ENCODE measurements at places on chromosomes 13 and 19.

DNA sequence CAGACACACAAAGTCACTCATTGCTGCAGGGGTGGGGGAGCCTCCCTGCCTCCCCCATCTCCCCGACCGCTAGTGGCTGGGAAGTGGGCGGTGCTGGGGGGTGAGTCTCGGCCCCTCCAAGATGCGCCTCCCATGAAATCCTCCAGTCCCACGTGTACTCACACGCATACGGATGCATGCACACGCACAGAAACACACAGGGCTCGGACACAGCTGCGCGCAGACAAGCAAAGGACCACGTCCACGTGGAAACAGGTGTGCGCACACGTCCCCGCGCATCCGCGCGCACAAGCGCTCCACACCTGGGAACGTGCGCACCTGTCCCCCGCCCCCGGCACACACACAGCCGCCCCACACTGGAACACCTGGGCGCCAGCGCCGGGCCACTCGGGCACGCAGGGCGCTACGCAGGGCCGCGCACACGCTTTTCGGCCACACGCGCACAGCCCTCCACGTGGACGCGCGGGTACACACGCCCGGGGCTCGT, 687 bp downstream of the MATK start:
- DNase-seq, result peak; percentile 30

DNA sequence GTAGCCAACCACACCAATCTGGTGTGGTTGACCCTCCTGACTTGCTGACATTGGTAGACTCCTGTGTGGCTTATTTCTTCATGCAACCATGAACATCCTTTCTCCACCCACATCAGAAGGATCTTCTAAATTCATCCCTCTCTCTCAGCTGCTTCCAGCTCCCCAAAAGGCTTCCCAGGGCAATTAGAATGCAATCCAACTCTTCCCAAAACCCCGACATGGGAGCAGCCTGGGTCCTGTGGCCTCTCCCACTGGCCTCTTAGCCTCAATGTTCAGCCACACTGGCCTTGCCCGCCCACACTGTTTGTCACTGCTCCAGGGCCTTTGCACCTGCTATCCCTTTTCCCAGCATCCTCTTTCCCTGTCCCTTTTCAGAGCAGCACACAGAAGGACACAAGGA, 199.8 kb upstream of the SGCG start:
- no peak for DNase-seq

DNA sequence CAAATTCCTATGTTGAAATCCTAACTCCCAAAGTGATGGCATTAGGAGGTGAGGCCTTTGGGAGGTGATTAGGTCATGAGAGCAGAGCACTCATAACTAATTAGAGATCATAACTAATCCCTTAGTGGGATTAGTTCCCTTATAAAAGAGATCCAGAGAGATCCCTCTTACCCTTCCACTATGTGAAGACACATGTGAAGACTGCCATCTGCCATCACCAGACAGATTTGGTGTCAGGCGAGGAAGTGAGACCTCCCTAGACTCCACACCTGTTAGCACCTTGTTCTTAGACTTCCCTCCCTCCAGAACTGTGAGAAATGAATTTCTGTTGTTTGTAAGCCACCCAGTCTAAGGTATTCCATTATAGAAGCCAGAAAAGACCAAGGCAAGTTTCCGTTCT, 112.2 kb downstream of the NDFIP2 start:
- no peak for DNase-seq

DNA sequence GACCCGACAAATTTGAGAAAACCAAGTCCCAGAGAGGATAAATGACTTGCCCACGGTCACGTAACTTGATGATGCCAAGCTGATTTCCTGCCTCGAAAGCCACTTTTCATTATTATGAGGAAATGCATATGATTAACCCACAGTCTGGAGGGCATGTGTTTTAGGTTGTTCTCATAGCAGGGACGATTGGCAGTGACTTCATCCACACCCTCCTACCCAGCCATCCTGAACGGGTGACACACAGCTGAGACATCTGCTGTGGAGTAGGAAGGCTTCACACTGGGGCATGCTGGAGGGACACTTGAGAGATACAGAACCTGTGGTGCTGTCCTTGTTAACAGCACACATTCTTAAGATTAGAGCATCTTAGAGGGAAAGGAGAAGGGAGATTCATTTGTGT, 65.4 kb upstream of the WDFY2 start:
- peak; percentile 55 for DNase-seq

DNA sequence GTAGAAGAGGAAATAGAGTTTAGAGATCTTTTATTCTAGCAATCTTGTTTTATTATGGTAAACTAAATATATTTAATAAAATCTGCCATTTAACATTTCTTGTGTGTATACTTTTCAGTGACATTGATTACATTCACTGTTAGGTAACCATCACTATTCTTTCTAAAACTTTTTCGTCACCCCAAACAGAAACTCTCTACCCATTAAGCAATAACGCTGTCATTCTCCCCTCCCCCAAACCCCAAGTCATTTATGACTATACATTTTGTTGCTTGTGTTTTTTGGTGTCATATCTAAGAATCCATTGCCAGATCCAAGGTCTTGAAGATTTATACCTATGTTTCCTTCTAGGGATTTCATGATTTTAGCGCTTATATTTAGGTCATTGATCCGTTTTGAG, 10.6 kb downstream of the URI1 start:
- DNase-seq, result no peak

DNA sequence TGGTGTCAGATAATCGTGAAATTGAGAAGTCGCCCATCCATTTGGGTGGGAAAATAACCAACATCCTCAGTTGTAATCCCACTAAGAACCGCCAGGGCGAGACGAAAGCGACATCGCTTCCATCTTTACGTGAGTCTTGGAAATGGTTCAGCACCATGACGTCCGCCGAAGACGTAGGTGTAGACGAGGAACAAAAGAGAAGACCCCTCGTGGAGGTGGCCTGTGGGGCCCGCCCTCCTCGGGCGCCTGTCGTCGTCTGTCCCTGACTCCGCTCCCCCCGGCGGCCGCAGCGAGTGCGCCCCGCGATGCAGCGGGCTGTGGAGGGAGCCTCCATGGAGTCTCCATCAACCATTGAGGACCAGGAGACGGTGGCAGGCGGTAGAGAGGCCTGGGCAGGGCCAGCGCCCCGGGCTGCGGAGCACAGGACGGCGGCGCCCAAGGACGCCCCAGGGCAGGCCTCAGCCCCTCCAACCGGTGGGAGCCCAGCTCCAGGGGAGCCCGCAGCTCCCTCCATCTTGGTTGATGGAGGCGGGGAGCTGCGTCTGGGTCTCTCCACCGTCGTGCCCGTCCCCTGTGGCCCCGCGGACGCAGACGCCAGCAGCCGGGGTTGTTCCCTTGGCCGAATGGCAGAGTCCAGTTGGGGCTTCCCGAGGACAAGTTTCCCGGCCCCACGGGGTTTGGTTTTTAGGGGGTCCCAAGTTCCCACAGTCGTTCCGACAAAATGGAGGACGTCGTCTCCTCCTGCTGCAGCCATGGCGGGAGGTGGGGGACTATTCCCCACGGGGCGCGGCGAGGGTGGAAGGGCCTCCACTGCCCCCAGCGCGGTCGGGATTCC, 990 bp upstream of the ZMYM2 start:
- peak; percentile 84 for DNase-seq

DNA sequence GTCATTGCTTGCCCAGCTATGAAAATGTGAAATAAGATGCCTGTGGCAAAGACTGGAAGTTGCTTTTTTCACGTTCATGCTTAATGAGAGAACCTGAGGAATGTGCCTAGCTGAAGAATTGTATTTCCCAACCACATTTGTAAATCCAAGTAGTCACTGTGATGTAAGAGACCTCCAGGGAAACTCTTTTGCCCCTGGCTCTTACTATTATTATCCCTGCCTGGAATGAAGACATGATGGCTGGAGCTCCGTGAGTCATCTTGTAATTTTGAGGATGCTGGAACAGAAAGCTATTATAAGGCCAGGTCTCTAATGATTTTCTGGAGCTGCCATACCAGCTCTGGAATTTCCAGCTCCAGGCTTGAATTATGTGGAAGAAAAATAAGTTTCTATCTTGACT, 894.3 kb downstream of the DIAPH3 start:
- no peak for DNase-seq

Data from stimulated activated CD4-positive, alpha-beta T cell treated with anti-CD3 and anti-CD28 coated beads, Interleukin-1b, Interleukin-23, amount 100 ng/mL, for 48 hours (primary cell).